ENCODE measurements at places on chromosomes 7 and 10.
A peak's percentile ranks its signal among the peaks of the same experiment; 100 is the strongest.

DNA sequence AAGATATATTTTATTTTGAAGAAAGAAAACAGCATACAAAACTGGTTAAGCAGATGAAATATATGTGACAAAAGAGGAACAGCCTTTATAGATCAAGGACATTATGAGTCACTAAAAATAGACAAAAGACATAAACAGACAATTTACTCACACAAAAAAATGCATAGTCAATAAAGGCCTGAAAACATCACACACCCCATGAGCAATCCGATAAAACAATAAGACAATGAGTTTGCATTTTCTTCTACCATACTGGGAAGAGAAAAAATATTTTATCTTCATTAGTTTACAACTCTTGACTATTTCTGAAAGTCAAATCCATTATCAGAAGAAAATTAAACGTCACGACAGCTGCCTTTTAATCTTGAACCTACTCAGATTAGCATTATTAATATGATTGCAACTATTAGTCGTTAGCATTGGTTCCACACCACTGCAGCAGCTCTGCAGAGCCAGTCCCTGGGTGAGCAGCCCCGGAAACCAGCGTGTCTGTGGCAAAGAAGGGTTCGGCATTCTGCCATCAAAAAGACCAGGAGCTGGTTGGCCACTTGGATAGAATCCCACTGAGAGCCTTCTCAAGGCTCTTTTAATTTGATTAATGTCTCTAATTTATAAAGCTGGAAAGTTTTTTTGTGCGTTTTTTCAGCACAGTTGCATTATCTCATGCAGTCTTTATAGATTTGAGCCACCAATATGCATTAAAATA lies 305.4 kb upstream of the SHH start:
- DNase-seq = no peak

- no peak for DNase-seq
Measured at GRCh38 chr10:34816501-34817002, 1.5 kb upstream of the PARD3 start.

DNA sequence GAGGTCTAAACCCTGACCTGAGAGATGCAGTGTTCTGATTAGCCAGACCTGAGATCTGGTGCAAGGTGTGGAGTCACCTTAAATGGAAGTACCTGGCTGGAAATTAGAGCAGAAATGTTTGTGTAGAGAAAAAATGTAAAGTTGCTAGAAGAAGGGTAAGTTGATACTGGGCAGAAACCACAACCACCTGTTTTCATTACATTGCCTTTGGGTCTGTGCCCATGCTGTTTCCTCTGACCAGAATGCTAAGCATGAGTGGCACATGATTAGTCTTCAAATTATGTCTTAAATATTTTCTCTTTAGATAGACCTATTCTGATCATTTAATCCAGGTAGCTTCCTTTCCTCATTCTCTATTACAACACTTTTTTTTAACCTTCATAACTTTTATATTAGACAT lies 69.0 kb downstream of the CASD1 start:
- DNase-seq = peak; percentile 37

GRCh38 chr7:115953592-115954255 lies 76.8 kb downstream of the TFEC start:
- DNase-seq = no peak

DNA sequence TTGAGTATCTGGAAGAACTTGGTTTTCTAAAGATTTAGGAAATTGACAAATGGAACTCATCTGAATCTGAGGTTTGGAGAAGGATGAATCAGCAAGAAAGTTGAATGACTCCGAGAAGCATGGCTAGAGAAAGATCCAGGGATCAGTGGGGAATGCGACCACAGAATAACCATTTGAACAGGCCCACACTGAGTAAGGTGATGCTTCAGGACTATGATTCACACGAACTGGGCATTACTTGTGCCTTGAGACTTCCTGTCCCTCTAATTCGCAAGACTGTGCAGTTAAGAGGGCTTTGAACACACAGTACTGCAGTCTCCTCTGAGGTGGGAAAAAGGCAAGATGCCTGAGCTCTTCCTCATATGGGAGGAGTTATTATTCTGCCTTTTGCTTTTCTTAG lies 395.5 kb upstream of the POM121L12 start:
- DNase-seq = peak; percentile 78

- DNase-seq = no peak
Measured at GRCh38 chr7:6271694-6272440, 557 bp downstream of the CYTH3 start.

DNA sequence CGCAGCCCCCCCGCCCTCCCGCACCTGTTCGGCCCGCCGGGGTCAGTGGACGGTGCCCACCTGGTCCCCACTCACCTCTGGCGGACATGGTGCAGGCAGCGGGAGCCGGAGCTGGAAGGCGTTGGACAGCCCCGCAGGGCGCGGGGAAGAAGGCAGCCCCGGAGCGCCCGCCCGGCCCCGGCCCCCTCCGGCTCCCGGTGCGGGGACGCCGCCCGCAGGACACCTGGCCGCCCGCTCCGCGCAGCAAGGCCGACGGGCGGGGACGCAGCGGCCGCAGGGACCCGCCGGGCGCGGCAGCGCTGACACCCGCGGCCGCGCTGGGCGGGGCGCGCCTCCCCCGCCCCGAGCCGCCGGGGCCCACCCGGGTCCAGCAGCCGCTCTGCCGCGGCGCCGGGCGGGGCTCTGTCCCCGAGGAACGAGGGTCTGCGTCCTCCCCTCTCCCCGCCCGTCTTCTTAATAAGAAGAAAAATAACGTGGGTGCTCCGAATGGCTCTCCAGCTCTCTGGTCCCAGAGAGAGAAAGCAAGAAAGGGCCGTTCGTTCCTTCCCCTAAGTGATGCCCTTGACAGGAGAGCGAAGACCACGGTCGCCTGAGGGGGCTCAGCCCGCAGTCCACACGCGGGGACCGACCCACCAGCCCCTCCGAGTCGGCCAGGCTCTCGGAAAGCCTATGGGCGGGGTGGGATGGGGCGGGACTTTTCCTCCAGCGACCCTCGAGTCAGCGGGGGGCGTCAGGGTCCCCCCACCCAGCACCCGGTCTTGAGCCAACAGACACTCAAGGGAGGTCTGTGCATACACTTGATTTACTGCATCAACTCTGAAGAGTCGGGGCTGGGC lies 53.4 kb upstream of the FHIP2A start:
- DNase-seq = no peak

DNA sequence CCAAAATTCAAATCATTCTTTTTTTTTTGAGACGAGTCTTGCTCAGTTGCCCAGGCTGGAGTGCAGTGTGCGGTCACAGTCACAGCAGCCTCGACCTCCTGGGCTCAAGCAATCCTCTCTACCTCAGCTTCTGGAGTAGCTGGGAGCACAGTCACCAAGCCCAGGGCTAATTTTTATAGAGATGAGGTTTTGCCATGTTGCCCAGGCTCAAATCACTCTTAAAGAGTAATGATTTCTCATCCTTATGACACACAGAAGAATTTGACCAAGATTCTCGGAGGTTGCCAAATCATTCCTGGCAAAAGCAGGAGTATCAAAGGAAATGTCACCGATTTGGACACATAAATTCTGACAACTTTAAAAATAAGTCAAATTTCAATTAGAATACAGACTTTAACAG lies 39.1 kb downstream of the SIRT1 start:
- no peak for DNase-seq

DNA sequence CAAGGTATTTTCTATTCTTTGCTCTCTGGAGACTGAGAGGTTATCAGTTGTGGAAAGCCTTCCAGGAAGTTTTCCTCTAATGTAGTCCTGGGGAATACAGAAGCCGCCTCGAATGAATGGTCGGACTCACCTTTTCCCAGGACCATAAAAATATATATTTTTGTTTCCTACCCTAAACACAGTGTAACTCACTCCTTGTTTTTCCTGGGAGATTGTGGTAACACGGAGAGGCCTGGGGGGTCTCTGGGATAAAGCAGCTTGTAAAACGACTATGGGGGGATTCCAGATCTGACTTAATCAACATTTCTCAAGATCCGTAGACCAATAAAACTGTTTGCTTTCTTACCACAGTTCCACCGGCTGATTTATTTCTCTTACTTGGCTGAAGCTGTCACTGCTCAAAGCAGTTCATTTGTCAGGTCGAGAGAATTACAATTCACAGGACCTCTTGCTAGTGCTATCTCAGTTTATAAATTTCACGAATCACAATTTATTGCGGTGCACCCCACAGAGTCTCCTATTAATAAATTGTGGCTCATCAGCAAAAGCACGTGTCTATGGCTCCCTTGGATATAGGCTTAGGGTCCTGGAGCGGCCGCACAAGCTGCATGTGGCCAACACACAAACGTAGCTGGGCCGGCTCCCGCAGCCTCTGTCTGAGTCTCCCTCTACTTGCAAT lies 176.3 kb upstream of the BMPER start:
- no peak for DNase-seq

- peak; percentile 79 for DNase-seq
Measured at GRCh38 chr10:79487296-79488194, 24.8 kb upstream of the EIF5AL1 start.

- DNase-seq = no peak
Measured at GRCh38 chr7:27746978-27747377, 7.0 kb downstream of the TAX1BP1 start.

GRCh38 chr10:61135276-61135721 lies 191.3 kb upstream of the RHOBTB1 start:
- no peak for DNase-seq

DNA sequence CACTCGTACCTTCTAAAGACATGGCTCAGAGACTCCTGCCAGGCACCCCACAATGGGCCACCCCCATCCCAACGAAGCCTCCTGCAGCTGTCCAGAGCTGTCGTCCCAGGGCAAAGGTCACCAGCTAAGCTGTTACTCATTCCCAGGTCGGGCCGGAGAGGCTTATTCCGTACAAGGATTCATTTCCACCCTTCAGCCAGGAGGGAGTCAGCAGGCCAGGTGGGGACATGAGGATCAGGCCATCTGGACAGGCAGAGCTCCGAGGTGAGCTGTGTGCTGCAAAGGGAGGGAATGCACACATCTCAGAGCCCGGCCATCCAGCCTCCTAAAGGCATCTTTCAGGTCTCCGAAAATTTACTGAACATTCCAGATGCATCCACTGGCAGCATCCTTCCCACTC lies 63.9 kb upstream of the NANOS1 start:
- no peak for DNase-seq
